ENCODE measurements at places on chromosomes 16 and 17.

DNA sequence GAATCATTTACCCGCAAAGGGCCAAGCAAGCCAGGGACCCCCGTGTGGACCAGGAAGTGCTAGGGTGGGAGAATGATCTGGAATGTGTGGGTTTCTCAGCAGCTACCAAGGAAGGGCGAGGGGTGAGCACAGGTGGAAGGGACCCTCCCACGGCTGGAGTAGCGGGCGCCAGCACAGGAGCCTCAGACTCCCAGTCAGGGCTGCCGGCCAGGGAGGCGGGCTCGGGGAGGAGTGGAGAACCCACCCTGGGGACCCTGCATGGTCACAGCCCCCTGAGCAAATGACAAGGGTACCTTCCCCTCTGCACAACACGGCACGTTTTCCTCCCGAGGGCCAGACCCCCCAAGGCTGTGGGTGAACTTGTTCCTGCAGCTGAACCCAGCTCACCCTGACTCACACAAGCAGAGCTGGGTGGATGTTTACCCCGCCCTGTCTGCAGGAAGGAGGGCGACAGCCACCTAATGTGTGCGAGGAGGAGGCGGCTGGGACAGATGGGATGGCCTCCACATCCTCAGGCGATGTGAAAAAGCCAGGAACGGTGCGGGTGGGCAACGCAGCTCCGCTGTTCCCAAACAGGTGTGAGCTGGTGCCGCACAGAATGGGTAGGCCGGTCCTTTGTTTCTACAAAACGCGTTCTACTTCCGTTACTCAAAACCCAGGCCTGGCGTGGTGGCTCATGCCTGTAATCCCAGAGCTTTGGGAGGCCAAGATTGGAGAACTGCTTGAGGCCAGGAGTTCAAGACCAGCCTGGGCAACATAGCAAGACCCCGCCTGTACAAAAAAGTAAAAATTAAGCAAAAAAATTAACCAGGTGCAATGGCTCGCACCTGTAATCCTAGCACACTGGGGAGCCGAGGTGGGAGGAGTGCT lies 6.2 kb downstream of the ECI1 start:
- no peak for DNase-seq

- DNase-seq = no peak
Measured at GRCh38 chr16:7085776-7086175, 246.9 kb upstream of the RBFOX1 start.

GRCh38 chr16:82160226-82160625 lies 9.8 kb downstream of the MPHOSPH6 start:
- no peak for DNase-seq

GRCh38 chr17:10156948-10157607 lies 41.3 kb downstream of the GAS7 start:
- no peak for DNase-seq

GRCh38 chr17:38747463-38748148 lies 530 bp downstream of the PCGF2 start:
- DNase-seq = no peak

GRCh38 chr17:32285746-32286517 lies 20.3 kb downstream of the RHBDL3 start:
- no peak for DNase-seq

- no peak for DNase-seq
Measured at GRCh38 chr17:72501404-72502370, 380.9 kb downstream of the SOX9 start.

- no peak for DNase-seq
Measured at GRCh38 chr16:81493755-81494433, 49.3 kb downstream of the CMIP start.

- no peak for DNase-seq
Measured at GRCh38 chr17:49832840-49833599, 14.8 kb downstream of the TAC4 start.

DNA sequence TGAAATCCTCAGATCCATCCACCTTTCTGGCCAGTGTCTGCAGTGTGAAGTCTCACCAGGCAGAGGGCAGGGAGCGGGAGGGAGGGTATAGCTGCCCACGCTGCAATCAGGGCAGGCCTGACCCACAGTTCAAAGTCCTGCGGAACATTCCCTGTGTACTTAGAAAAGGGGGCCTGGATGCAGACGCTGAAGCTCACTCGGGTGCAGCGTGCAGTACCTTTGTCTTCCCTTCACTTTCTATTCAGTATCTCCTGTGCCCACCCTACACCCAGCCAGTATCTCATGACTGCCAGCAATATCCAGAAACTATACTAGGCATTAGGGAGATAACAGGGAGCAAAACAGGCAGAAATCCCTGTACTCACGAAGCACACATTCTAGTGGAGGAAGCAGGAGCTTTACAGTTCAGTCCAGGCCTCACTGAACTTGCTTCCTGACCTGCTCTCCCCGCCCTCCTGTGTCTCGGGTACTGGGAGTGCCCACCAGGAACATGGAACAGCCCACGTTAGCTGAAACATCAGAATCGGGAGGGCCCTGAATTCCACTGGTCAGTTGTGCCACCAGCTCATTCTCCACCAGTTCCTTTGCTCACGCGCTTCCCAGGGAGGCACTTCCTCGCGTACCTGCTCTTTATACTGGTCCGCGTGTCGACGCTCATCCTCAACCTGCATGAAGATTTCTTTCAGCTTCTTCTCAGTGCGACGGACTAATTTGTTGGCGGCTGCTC lies 42.2 kb downstream of the NDEL1 start:
- no peak for DNase-seq

GRCh38 chr16:82862057-82862456 lies 235.3 kb downstream of the CDH13 start:
- no peak for DNase-seq

DNA sequence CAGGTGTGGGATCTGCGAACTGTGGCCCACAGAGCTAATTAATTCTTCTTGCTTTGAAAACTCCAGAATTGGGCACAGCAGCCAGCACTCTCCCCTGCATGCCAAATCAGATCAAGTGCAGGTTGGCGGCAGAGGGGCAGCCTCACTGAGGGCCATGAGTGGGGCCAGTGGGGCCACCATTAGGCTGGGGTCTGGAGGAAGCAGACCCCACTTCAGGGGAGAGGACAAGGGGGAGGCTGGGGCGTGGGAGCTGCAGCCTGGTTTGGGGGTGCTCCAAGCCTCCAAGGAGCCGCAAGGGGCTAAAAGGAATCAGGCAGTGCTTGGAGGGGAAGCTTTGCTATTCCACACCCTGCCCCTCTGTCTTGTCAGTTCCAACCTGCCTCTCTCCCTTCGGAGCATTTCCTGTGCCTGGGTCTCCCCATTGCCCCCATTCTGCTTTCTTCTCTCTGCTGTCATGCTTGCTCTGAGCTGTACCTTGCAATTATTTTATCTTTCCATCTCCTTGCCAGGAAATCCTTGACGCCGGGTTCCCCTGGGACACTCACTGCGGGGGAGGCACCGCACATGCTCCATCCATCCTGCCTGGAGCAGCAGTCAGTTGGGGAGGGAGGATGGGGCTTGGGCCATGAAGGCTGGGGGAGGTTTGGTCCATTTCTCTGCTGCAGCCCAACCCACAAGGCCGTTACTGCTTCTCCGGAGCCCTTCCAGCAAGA lies 3.3 kb upstream of the ABCC3 start:
- DNase-seq = no peak

DNA sequence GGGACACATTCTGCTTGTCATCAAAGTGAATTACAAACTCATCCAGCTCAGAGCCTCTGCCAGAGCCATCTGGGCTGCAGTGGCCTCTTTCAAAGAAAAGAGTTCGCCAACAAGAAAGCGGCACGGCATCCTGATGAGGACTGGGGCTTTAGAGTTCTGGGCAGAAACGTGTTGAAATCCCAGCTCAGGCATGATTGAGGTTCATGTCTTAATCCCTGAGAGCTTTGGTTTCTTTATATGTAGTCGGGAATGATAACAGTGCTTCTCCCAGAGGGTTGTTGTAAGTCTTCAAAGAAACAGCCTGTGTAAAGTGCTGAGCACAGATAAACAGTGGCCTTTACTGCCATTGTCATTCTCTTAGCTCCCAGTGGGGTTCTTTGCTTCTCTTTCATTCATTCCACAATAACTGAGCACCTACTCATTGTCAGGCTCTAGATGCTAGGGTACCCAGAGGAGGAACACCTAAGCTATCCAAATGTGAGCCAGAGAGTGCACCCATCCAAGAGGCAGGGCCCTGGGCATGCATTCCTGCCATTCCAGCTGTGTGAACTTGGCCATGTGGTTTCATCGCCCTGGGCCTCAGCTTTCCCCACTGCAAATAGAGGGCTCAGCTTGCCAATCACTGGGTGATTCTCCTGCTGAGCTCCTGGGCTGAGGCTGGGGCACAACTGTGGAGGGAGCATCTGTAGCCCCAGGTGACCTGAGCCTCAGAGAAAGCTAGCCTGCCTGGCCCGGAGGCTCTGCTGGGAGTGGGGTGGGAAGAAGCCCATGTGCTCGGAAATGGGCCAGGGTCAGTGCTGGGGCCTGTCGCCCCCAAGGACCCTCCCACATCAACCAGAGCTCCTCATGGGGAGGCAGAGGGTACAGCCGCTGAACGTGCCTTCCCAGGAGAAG lies 38.3 kb upstream of the CRHR1 start:
- no peak for DNase-seq

GRCh38 chr17:41659427-41660212 lies 29.1 kb upstream of the EIF1 start:
- no peak for DNase-seq

- DNase-seq = no peak
Measured at GRCh38 chr16:22912654-22913053, 98.7 kb downstream of the HS3ST2 start.

DNA sequence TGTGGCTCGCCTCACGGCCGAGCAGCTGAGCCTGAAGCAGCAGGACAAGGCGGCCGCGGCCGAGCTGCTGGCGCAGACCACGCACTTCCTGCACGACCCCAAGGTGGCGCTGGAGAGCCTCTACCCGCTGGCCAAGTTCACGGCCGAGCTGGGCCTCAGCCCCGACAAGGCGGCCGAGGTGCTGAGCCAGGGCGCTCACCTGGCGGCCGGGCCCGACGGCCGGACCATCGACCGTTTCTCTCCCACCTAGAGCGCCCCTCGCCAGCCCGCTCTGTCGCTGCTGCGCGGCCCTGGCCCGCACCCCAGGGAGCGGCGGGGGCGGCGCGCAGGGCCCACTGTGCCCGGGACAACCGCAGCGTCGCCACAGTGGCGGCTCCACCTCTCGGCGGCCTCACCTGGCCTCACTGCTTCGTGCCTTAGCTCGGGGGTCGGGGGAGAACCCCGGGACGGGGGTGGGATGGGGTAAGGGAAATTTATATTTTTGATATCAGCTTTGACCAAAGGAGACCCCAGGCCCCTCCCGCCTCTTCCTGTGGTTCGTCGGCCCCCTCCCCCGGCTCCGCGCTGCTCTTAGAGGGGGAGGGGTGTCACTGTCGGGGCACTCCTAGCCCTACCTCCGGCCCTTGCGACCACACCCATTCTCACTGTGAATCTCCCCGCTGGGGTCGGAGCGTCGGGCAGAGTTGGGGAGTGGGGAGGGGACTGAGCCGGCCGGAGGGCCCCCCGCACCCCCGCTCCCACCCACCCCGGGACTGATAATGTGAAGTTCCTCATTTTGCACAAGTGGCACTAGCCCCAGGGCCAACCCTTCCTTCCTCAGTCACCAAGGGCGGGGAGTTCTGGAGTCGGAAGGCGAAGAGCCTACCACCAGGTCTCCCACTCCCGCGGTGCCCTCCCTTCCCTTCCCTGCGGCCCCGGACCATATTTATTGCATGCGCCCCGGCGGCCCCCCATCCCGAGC lies 4.0 kb downstream of the HIC1 start:
- DNase-seq = no peak

GRCh38 chr16:67760206-67760955 lies 41.3 kb upstream of the GFOD2 start:
- DNase-seq = no peak

DNA sequence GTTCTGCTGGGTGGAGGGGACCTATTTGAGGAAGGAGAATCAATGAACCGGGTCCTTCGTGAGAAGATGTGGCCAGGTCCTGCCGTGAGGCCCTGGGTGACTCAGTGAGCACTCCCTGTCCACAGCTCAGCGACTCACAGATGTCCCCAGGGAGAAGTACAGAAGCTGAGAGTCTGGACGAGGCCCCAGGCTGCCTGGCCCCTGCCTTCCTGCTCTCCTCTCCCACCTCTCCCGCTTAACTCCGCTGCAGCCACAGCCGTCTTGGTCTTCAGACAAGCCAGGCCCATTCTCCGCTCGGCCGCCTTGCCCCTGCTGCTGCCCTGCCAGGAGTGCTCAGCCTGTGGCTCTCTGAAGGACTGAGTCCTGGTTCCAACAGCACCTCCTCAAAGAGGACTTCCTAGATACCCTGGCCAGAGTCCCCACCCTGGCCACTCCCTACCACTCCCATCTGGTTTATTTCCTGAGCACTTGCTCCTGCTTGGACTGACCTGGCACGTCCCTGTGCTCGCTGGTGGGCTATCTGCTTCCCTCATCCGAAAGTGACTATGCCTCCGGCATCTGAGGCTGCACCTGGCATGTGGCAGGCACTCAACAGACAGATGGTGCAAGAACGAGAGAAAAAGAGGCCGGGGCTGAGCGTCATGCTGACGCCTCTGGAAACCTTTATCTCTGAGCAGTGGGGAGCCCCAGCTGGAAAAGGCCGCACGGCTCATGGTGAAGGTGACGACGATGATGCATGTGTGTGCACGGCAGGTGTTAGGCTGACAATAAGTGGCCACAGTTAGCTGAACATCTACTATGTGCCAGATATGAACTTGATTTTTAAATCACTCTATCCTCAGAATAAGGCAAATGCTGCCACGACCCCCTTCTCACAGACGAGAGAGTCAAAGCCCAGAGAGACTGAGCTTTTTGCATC lies 9.2 kb upstream of the TNFRSF13B start:
- no peak for DNase-seq

- peak; percentile 79 for DNase-seq
Measured at GRCh38 chr17:57456622-57457021, 200.3 kb downstream of the MSI2 start.

- no peak for DNase-seq
Measured at GRCh38 chr17:38943607-38944006, 18.2 kb downstream of the LASP1NB start.

- no peak for DNase-seq
Measured at GRCh38 chr17:74212209-74212912, 1.0 kb upstream of the TTYH2 start.

- peak; percentile 84 for DNase-seq
Measured at GRCh38 chr16:4411684-4412083, 4.7 kb downstream of the CORO7 start.

DNA sequence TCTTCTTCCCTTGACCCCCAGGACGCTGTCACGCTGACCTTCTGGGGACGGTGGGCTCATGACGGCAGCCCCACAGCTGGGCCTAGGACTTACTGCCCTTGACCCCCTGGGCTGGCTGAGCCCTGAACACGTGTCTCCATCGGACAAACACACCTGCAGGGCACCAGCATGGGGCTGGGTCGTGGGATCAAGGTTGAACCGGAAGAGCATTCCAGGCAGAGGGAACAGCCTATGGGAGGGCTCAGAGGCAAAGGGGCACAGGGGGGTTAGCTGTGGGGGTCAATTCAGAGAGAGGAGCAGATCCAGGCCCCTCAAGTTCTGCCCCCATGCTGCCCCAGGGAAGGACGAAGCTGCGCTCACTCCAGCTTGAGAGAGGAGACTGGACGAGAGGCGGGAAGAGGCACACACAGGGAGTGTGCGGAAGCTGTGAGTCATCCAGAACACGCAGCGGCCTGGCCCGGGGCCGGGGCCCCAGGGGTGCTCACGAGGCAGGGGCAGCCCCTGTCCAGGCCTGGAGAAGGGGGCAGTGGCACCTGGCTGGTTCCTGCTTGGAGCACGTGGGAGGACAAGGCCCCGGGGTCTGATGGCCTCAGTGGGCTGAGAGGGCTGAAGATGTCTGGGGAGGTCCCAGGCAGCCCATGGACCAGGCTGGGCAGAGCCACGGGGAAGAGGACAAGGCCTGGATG lies 9.9 kb downstream of the SSTR5 start:
- DNase-seq = no peak

Data from right lung (tissue), 10 donors.